ENCODE measurements at places on chromosomes 2 and 18.

DNA sequence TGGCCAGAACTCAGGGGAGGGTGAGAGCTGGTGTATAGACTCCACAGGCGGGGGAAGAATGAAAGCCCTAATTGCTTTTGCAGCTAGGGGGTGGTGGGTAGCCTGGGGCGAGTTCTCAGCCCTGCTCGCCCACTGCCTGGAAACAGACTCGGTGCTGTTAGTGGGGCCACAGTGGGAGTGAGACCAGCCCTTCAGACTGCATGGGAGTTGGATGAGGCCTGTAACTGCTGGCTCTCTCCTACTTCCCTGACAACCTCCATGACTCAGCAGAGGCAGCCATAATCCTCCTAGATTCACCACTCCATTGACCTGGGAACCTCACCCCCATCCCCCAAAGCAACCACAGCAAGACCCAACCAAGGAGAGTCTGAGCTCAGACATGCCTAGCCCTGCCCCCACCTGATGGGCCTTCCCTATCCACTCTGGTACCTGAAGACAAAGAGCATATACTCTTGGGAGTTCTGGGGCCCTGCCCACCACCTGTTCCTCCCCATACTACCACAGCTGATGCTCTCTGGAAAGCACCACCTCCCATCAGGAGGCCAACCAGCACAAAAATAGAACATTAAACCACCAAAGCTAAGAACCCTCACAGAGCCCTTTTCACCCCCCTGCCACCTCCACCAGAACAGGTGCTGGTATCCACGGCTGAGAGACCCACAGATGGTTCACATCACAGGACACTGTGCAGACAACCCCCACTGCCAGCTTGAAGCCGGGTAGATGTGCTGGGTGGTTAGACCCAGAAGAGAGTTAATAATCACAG, 226.3 kb downstream of the EIPR1 start:
- DNase-seq, result no peak

DNA sequence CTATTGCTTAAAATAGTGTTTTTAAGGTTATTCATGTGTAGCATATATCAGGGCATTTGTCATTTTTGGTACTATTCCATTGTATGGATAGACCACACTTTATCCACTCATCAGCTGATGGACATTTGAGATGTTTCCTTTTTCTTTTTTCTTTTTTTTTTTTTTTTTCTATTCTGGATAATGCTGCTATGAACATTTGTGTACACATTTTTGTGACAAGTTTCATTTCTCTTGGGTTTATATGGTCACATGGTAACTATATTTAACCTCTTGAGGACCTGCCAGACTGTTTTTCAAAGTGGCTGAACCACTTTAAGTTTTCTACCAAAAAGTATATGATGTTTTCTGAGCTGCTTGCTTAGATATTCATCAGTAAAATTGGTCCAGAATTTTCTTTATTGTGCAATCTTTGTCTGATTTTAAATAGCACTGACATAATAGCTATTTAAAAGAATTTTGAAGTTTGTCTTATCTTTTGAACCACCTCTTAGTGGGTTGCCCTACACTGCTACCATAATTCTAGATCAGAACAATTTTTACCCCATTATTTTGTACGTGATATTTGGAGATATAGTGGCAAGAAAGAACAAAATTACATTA, 219.4 kb upstream of the SIX3 start:
- DNase-seq, result no peak

- no peak for DNase-seq
Measured at GRCh38 chr2:158598862-158599517, 142.2 kb downstream of the PKP4 start.

- no peak for DNase-seq
Measured at GRCh38 chr2:238096311-238097011, 3.7 kb upstream of the ESPNL start.

GRCh38 chr2:71856773-71857525, 290.7 kb downstream of the CYP26B1 start:
- DNase-seq, result no peak

DNA sequence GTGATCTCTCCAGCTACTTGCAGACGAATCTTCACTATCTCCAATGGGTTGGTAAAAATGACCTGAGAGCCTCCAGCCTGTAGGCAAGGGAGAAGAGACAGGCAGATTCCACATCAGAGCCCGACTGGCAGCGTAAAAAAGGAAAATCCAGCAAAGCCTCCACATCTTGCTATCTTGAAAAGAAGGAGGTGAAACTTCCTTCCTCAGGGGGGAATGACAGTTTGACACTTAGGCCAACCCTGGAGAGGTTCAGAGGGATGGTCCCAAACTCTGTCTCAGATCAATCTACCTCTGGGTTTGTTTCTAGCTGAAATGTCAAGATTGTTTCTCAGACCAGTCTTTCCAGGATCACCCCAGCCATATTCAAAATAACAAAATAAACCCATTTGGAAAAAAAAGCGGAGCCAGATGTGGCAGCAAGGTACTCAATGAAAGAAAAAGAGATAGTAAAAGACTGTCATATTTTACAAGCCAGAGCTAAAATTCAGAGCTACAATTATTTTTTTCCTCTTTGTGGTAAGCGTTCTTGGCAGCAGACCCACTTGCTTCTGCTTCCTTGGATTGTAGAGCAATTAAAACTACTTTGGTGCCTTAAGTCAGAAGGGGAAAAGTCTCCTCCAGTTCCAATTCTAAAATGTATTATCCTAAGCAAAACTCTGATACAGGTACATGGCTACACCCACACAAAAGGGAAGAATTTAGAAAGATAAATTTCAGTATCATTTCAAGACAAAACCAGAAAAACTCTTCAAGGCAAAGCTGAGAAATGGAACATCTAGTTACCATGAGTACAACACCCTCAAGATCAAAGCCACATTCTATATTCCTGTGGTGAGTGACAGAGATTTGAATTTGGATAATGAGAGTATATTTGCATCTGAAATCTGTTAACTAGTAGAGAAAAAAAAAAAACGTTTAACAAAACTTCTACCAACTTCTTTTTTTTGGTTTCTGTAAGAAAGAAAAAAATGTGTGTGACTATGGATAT, 100.1 kb downstream of the SLC25A12 start:
- no peak for DNase-seq

DNA sequence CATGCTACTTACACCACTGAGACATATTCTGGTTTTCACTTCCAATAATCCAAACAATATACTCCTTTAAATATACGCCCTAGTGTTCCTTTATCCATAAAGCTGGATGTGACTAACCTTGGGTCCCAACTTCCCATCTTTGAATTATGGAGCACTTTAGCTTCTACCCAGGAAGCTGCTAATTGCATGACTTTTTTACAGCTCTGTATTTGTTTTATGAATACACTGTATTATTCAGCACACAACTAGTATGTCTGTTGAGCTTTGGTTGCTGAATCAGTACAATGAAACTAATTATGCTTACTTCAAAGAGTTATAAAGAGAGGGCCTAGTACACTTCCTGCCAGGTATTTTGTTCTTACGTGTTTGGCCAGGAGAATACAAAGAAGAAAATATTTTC, 118.5 kb downstream of the BAZ2B start:
- no peak for DNase-seq

- DNase-seq, result peak; percentile 65
Measured at GRCh38 chr2:233414777-233415570, 60.7 kb downstream of the DGKD start.

DNA sequence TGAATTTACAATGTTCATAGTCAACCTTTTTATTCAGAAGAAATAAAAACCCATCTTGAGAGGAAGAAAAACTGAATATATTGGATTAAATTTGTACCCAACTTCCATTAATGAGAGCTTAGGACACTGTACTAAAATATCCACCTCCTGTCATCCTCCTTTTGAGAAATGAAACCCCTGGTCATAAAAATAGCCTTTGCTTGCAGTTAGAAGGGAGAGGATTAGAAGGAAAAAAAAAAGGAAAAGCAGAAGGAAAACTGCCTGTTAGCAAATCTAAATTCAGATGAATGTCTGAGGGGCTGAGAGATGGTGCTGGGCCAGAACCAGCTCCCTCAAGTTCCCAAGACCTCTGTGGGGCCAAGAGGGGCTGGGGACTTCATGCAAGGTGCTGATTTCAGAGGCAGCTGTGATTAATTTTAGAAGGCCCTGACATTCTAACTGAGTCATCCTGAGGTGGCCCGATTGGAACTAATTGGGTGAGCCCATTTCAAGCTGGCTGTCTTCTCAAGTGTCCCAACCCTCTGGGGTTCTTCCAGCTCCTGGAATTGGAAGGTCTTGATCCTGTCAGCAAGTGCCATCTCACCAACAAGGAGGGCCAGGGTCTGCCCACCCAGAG, 38.4 kb upstream of the BIN1 start:
- DNase-seq, result no peak

DNA sequence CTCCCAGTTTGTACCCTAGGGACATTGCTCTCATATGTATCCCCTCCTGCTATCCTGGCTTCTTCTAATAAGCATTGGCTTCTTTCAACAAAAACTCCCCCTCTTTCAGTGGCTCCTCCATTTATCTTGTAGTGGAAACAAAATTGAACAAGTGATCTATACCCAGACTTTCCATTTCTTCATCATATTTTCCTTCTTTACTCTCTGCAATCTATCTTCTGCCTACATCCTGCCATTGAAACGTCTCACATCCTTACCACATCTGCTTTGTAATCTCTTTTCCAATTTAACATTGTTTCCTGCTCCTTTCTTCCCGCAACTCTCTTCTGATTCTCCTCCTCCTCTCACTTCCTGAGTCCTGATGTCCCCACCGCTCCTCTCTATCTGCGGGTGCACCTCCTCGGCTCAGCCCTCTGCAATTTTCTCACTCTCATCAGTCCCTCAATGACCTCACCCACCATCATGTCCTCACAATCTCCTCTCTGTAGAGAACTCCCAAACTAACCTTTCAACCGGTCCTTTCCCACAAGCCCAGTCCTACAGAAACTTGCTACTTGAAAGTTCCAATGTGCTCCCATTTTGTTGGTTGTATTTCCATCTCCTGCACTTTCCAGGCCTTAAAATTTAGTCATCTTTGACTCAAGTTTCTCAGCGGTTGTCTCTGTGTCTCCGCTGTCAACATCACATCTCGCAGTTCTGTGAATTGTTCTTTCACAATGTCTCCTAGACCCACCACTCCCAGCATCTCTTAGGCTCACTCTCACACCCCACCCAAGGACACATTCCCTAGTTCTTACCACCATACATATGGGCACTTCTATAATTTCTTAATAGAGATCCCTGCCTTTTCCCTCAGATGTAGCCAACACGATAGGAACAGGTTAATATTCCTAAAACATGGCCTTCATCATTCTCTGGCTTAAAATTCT, 24.0 kb downstream of the MAP3K19 start:
- no peak for DNase-seq

GRCh38 chr2:207037896-207038295, 98.6 kb downstream of the CPO start:
- DNase-seq, result no peak

DNA sequence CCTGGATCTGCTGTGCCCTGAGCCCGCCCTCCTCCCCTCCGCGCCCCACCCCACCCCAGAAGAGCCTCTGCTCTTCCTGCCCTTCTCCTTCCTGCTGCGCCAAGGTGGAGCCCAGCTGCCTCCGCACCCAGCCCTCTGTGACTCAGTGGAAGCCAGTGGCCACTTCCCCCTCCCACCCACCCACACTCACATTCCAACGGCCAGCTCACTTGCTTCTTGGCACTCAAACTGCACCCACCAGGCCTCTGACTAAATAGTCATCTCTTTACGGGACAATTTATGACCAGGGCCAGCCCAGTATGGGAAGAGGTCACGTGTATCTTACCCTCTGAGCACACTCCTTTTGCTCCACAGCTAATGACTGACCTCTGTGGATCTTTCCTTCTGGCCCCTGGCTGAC, 150.4 kb upstream of the SLC1A4 start:
- DNase-seq, result no peak

GRCh38 chr2:71640489-71640888, 187.1 kb downstream of the DYSF start:
- DNase-seq, result no peak

- no peak for DNase-seq
Measured at GRCh38 chr2:79511320-79511951, 1.4 kb upstream of the CTNNA2 start.

DNA sequence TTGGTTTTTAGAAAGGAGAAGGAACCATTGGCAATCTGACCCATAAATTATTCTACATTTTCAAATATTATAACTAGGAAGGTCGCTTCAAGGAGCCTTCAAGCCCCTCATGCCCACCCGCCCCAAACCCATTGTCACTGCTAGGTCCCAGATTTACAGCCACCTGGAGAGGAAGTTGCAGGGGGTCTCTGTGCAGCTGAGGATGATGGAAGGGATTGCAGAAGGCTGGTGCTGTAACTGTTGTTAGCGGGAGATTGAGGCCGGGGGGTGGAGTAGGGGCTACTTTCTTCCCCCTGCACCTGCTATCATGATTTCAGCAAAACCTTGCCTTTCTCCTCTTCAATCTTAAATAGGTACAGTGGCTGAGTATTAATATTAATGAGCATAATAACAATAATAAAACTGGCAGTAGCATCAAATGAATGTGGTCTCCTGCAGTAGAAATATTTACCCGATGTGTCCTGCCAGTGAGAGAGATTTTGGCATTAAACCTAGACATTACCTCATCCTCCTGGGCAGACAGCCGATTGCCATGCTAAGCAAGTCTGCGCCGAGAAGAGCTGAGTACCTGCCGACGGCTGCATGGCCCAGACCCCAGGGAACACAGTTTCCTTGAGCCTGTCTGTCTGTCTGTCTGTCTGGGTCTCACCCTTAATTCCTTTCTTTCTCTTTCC, 225.4 kb downstream of the FAM210A start:
- DNase-seq, result no peak

DNA sequence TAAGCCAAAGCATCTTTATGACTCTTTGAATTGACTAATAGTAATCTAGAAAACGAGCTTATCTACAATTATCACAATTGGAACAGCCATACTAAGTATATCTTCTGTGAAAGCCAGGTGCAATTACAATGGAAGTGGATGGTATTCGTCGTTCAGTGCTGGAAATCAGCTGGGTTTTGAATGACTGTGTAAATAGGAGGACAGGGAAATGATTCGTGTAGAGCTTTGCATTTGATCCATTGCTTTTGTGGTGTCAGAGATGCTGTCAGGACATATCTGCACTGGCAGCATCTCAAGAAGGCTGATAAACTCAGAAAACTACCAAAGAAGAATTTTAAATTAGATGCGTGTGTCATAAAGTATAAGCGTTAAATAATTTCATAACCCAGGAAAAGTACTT, 187.1 kb downstream of the ZNF407 start:
- no peak for DNase-seq

DNA sequence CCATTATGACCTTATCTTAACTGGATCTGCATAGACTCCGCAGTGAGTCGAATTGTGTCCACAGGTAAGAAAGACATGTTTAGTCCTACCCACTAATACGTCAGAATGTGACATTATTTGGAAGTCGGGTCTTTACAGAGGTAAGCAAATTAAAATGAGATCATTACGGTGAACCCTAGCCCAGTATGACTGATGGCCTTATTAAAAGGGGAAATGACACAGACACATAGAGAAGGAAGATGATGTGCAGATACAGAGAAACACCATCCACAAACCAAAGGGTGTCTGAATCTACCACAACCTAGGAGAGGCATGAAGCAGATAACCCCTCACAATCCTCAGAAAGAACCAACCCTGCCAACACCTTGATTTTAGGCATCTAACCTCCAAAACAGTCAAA, 135.6 kb downstream of the GALNT1 start:
- no peak for DNase-seq

GRCh38 chr2:120597595-120598193, 138.0 kb upstream of the GLI2 start:
- no peak for DNase-seq
